ENCODE measurements at places on chromosomes 11 and 22. TPM values are rescaled to one million over a fixed set of nuclear protein-coding genes. Genes with fewer than 3 reads are reported as not detected.
A peak's percentile ranks its signal among the peaks of the same experiment; 100 is the strongest.

DNA sequence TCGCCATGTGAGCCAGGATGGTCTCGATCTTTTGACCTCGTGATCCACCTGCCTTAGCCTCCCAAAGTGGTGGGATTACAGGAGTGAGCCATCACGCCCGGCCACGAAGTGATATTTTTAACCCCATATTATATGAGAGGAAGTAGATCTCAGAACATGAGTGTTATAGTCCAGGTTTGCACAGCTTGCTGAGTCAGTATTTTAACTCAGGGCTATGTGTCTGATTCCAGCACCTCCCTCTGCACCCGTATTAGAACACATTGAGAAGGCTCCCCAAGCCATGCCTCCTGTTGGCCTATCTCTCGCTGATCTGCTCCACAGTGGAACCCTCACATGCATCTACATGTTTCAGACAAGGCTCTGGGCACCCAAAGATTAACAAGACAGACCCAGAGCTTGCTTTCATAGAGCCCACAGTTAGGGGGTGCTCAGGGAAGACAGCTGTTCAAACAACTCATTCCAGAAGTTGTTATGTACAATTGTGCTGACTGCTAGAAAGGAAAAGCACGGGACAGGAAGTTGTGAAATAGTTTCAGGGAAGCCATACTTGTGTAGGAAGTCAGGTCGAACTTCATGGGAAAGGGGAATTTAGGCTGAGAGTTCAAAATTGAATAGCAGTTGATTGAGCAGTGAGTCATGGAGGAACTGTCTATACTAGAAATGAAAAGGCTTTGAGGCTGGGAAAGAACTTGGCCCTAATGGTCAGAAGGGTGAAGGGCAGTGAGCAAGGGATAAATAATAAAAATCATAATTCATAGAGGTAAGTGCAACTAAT lies 49.3 kb upstream of the CLPB start:
- DNase-seq, result peak; percentile 30

DNA sequence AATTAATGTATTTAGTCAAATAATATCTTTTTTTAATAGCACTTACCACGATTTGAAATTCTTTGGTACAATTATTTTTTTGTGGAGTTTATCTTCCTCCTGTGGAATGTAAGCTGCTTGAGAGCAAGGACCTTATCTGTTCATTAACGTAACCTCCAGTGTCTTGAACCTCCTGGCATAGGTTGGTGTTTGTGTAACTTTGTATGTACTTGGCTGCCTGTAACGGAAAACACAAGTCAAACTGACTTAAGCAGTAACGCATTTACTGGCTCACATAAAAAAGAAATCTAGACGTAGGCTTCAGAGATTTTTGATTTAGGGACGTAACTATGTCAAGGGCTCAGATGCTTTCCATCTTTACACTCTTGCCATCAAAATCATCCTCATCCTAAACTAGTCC lies 56.1 kb downstream of the ARHGEF12 start:
- DNase-seq, result no peak

DNA sequence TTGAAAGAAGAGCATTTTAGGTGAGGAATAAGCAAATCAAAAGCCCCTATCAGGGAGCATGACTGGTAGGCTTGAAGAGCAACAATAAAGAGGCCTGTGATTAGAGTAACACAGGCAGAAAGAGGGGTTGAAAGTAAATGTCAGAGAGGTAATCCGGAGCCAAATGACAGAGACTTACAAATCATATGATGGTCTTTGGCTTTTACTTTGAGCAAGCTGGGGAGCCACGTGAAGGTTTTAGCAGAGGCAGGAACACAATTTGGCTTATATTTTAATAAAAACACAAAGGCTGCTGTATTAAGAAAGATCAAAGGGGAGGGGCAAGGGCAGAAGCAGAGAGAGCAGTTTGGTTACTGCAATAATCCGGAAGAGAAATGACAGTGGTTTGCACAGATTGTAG lies 12.8 kb upstream of the NARS2 start:
- DNase-seq, result no peak

DNA sequence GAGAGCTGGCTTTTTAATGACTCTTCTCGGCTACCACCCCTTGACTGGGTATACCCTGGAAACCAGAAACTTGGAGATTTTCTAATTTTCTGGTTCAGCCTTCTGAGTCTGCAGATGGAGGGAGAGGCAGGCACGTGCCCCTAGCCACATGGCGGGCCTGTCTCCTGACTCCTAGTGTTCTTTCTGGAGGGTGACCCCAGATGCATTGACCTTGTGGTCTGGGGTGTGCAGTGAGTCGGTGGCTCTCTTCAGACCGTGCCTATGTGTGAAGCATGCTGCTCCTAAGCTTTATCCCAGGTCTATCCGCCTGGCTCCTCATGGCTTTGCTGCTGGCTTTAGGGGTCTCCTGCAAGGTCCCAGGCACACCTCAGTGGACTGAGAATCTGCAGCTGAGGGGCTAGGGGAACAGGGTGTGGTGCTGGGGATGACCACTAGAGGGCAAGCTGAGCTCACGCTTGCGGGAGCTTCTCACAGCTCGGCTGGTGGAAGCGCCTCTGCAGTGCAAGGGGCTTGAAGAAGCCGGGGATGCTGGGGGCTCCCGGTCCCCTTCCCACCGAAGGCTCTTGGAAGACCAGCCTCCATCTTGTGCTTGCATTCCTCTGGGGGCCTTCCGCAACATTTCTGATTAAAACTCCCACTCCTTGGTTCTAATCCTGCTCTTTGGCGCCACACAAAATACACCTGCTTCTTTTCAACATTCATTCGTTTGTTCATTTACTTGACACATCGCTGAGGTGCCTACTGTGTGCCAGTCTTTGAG lies 51.8 kb downstream of the OTOG start:
- DNase-seq, result peak; percentile 72

DNA sequence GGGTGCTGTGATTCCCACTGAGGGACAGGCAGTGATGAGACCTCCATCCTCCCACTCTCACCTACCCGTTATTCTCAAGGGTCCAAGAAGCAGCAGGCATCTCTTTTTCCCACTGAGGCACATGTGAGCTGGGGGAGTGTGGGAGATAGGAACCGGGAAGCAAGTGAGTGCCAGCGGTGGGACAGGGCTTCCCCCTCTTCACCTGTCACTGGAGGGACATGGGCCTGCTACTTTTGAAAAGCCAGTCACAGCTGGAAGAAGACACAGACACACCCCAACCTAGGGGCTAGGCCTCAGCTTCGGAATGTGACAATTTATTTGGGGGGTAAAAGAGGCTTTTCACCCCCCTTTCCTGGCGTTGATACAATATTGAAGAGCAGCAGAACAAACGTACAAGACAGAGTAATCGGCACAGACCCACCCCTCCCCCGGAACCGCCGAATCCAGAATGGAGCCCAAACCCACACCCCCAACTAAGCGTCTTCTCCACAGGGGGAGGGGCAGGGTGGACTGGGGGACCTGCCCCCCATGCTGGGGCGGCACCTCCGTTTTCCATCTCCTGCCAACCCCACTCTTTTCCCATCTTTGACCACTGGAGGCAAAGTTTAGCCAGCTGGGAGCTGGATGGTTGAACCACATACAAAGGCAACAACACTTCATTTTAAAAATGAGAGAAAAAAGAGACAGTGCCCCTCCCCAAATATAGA lies 10.7 kb downstream of the CBX6 start:
- DNase-seq, result no peak

DNA sequence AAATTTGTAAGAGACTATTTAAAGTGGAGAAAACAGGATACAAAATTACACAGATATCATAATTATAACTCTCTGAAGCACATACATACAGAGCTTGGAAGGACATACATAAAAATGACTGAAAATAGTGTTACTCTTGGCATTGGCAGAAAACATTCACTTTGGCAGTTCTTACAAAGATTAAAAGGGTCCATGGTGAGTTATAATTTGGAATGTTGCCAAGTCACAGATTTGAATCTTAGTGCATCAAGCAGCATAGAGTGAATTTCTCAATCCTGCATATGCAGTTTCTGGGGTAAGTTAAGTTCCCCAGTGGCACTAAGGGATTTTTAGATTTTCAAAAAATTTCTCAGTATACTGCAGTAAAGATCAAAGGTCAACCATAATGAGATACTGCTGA lies 115.9 kb downstream of the CCDC81 start:
- DNase-seq, result no peak

- DNase-seq, result no peak
Measured at GRCh38 chr11:133844217-133844616, 1.1 kb downstream of the SPATA19 start.

- DNase-seq, result no peak
Measured at GRCh38 chr11:45995342-45995734, 72.9 kb downstream of the LARGE2 start.

DNA sequence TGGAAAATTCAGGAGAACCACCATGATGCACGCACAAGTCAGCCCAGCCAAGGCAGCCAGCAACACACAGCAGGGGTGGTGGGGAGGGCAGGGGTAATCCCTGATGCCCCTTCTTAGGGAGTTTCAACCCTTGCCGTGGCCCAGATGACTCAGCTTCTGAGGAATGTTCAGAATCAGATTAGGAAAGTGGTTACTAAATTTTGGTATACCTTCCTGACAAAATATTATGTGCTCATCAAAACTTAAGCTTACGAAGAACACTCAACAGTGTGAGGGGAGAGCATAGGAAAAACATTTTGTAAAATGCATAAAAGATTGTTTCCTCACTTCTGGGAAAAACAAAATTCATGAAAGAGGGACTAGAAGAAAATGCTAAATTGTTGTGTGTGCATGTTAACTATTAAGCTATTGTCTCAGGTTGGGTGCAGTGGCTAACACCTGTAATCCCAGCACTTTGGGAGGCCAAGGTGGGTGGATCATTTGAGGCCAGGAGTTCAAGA lies 32.1 kb downstream of the SERPIND1 start:
- DNase-seq, result no peak

DNA sequence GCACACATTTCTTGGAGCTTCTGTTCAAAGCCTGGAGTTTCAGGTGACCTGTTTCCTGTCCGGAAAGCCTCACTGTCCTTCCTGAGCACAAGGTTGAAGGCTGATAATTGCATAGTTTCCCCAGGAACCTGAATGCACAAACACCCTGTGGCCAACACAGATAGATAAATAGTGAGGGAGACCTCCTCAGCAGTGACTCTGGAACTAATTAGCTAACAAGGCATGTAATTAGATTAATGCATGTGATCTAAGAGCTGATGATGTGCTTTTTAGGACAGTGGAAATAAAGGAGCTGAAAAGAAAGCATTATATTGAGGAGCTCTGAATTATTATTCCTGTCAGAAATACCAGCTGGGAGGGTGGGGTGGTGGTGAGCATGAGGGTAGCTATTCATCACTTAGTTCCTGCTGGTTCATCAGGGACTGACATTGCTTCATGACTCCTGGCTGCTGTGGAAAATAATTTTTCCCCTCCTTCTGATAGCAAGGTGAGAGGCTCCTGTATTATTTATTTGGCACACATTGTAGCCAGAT lies 101.1 kb downstream of the NELL1 start:
- no peak for DNase-seq

- DNase-seq, result peak; percentile 44
Measured at GRCh38 chr11:96341211-96342013, 1.6 kb downstream of the MAML2 start.

DNA sequence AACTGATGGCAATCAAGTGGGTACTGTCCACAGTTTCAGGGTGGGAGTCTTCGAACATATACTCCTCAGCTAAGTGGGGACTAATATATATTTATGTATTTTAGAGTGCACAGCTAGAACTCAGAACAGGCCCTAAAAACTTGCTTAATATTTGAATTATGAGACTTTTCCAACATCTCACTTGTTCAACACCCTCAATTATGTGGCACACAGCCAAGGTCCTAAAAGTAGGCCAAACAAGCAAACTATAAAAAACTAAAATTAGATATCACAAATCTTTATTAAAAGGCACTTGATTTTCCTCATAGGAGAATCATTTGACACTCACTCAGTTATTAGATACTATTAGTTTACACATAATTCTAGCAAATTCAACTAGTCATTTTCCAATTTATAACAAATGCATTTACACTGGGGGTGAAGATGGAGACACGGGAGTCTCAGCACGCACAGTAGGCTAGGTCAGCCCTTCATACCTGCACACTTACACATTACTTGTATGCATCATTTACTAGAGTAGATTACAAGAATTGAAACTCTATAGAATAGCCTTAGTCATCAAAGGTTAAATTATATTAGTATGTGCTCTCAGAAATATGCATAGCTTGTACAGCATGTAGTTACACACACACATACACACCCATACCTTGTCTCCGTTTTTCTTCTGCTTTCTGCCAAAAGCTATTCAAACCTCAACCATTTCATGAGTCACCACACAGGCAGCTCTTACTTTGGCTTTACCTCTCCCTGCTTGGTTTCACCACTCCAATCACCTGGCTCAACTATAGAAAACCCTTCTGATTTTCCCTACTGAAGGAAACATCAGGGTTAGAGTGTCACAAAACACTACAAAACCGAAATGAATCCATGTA lies 171.5 kb downstream of the SBF2 start:
- DNase-seq, result no peak

DNA sequence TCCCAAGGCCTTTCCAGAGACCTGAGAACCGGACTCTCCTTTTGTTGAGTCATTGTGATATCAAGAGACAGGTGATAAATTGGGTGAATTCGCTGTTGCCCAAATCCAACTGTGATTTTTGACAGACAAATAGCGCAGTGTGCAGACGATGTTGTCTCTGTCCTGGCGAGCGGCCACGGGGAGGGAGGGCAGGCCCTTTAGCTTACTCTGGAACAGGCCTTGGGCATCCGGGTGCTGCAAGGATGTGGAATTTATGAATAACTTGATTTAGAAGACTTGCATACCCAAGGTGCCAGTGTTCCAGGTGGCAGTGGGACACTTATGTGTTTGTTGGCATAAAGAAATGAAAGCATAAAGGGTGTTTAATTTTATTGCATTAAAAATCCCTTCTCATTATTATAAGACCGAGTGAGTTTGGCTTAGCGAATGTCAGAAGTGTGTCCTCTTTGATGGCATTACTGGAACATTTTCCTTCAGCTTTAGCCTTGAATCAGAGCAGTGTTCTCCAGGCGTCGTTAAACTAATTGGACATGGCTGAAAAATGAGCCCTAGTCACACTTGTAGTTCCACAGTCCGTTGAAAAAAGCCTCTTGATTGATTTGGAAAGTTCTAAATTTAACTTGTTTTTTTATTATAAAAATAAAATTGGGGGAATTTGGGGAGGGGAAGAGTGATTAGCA lies 9.4 kb downstream of the LDLRAD3 start:
- DNase-seq, result no peak

DNA sequence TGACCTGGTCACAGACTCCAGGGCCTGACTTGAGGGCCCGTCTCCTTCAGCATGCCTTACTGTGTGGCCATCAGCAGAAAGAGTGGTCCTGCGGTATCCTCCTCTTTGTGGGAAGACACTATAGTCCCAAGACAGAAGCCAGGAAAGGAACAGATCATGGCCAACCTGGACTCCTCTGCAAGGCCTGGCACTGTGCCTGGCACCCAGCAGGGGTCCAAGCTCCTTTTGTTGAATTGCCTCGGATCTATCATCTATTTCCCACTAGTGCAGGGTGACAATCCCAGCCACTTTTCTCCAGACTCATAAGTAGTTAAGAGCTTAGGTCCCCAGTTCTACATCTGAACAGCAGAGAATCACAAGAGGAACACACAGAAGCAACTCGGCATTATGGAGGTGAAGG lies 27.0 kb downstream of the DSCAML1 start:
- DNase-seq, result no peak

The MS4A12 gene
- not detected for total RNA-seq

The YWHAH gene
- total RNA-seq, result 213 TPM

The PGM2L1 gene
- total RNA-seq, result 14.0 TPM

The ST14 gene
- 193 TPM for total RNA-seq

The PRRG4 gene
- total RNA-seq, result 12.7 TPM

The KCNC1 gene
- total RNA-seq, result not detected

The SLC17A6 gene
- not detected for total RNA-seq

The OR52H1 gene
- total RNA-seq, result not detected

The OR56A1 gene
- 0.03 TPM for total RNA-seq

The LDLRAD3 gene
- total RNA-seq, result 5.0 TPM

Measured in mucosa of gallbladder (tissue), 1 donor.